ENCODE measurements at places on chromosomes 7 and 10.

- H3K27me3 ChIP-seq = no peaks in the 10 kb centered on the region
- no peak for DNase-seq
- no peak overlapping the region for H3K4me3 ChIP-seq
- H3K4me1 ChIP-seq = no peaks in the 10 kb centered on the region
- H3K27ac ChIP-seq = no peak overlapping the region
- no peaks in the 10 kb centered on the region for H3K36me3 ChIP-seq
Observed at GRCh38 chr7:49666764-49667163, 106.7 kb upstream of the VWC2 start.

- H3K4me1 ChIP-seq = no peaks in the 10 kb centered on the region
- no peak overlapping the region for H3K27ac ChIP-seq
- H3K4me3 ChIP-seq = no peak overlapping the region
- H3K27me3 ChIP-seq = no peaks in the 10 kb centered on the region
- DNase-seq = no peak
Observed at GRCh38 chr7:113664867-113665266, 253.9 kb downstream of the PPP1R3A start.

DNA sequence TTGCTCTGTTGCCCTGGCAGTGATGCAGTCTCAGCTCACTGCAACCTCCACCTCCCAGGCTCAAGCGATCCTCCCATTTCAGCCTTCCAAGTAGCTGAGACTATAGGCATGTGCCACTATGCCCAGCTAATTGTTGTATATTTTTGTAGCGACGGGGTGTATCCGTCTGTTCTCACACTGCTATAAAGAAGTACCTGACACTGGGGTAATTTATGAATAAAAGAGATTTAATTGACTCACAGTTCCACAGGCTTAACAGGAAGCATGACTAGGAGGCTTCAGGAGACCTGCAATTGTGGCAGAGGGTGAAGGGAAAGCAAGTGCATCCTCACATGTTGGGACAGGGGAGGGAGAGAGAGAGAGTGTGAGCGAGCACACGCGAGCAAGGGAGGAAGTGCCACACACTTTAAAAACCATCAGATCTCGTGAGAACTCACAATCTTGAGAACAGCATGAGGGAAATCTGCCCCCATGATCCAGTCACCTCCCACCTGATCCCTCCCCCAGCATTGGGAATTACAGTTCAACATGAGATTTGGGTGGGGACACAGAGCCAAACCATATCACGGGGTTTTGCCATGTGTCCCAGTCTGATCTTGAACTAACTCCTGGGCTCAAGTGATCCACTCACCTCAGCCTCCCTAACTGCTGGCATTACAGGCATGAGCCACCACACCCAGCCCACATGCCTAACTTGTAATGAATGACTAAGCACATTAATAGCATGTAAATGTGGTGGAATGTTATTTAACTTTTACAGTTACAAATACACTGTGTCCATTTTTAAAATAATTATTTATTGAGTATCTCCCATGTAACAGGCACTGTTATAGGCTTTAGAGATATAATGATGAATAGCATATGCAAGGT, 65.5 kb downstream of the RALA start:
- no peak overlapping the region for H3K27ac ChIP-seq
- no peak for DNase-seq
- H3K4me1 ChIP-seq = no peaks in the 10 kb centered on the region
- H3K36me3 ChIP-seq = peaks cover 15% of the 10 kb centered on the region

DNA sequence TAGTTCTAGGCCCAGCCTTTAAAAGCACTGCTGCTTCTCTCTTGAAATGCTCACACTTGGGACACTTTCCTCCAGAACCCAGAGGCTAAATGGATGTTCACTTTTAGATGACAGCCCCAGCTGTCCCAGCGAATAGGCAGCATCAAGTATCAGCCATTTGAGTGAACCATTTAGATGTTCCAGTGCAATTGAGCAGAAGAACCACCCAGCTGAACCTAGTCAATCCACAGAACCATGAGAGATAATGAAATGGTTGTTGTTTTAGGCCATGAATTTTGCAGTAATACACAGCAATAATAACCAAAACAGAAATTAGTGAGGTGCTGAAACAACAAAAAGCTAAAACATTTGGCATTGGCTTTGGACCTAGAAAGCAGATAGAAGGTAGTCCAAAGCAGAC, 273.9 kb downstream of the ETV1 start:
- DNase-seq = no peak
- no peaks in the 10 kb centered on the region for H3K36me3 ChIP-seq
- H3K27me3 ChIP-seq = no peaks in the 10 kb centered on the region
- no peaks in the 10 kb centered on the region for H3K4me1 ChIP-seq
- no peak overlapping the region for H3K27ac ChIP-seq
- H3K4me3 ChIP-seq = no peak overlapping the region

- H3K27me3 ChIP-seq = no peaks in the 10 kb centered on the region
- no peaks in the 10 kb centered on the region for H3K36me3 ChIP-seq
- no peaks in the 10 kb centered on the region for H3K4me1 ChIP-seq
- DNase-seq = peak; percentile 3
- H3K4me3 ChIP-seq = no peak overlapping the region
- H3K27ac ChIP-seq = no peak overlapping the region
Observed at GRCh38 chr10:53601260-53601875, 828.8 kb upstream of the MBL2 start.

DNA sequence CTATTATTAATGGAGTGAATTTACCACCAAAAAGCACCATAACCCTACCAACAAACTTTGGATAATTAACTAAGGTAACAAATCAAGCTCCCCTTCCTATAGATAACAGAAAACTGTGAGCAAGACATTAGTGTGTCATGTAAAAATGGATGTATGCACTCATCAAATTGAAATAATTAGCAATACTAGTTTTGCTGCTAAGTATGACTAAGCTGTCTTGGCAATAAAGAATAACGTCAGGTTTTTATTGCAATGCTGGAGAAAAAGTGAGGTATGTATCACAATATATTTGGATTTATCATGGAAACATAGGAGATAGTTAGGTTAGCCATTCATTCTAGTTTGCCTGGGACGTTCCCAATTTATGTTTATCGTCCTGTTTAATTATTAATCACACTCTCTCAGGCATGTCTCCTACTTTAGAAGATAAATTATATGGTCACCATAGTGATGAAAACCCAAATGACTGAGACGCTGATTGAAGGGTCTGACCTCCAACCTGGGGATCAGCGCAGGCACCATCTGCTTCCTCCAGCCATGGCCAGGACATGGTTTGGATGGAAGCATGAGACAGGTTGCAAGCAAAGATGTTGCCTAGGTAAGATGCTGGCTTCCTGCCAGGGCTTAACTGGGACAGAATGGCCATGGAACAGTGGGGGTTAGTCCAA, 125.6 kb downstream of the FANK1 start:
- no peaks in the 10 kb centered on the region for H3K4me1 ChIP-seq
- no peaks in the 10 kb centered on the region for H3K27me3 ChIP-seq
- H3K36me3 ChIP-seq = no peaks in the 10 kb centered on the region
- DNase-seq = no peak

GRCh38 chr10:133276435-133277201, at the start of gene ADAM8:
Gene ADAM8, minus strand, starts transcription at chr10:133276868. Its CDS starts 51 bp downstream, at chr10:133276817.
- H3K36me3 ChIP-seq = peaks cover 28% of the 10 kb centered on the region
- peak within 1 kb of the TSS; percentile 95 for H3K27ac ChIP-seq
- H3K27me3 ChIP-seq = no peaks in the 10 kb centered on the region
- peaks cover 75% of the 10 kb centered on the region for H3K4me1 ChIP-seq
- peak within 1 kb of the TSS; percentile 90 for H3K4me3 ChIP-seq

- DNase-seq = no peak
- no peaks in the 10 kb centered on the region for H3K36me3 ChIP-seq
- no peaks in the 10 kb centered on the region for H3K27me3 ChIP-seq
- H3K4me3 ChIP-seq = no peak overlapping the region
Observed at GRCh38 chr7:98354511-98355249, 46.2 kb downstream of the BAIAP2L1 start.

GRCh38 chr10:62631241-62631640, 173.3 kb upstream of the ADO start:
- no peak overlapping the region for H3K4me3 ChIP-seq
- H3K27me3 ChIP-seq = no peaks in the 10 kb centered on the region
- peaks cover 35% of the 10 kb centered on the region for H3K4me1 ChIP-seq

GRCh38 chr10:34249634-34250033, 565.5 kb downstream of the PARD3 start:
- H3K36me3 ChIP-seq = no peaks in the 10 kb centered on the region
- H3K27ac ChIP-seq = no peak overlapping the region
- no peak overlapping the region for H3K4me3 ChIP-seq
- H3K27me3 ChIP-seq = no peaks in the 10 kb centered on the region
- H3K4me1 ChIP-seq = no peaks in the 10 kb centered on the region

DNA sequence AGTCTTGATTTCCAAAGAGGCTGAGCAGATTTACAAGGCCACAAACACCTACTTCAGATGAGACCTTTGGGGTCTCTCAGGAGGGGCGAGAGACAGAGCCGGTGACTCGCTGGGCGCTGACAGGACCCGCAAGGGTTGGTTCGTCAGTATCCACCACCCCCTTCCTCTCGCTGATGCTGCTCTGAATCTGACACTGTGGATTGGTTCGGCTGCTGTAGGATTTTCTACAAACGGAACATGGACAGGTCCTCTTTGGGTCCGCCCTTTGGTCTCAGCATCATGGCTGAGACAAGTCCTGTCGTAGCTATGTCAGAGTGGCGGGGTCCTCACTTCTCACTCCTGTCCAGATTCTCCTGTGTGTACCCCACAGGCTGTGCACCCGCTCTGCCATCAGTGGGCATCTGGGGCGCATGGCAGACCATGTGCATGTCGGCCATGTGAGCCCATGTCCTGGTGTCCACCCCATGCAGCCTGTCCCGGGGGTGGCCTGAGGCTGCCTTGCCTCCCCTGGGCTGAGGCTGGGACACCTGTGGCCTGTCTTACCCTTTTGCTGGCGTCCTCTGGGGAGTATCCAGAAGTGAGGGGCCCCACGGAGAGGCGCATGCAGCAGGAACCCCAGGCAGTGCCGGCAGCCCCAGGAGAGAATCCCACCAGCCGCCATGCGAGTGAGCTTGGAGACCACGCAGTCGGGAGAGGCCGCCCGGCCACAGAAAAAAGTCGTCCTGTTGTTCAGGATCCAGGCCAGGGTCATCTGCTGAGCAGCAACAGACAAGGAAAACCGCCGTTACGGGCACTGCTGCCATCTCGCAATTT, 21.6 kb upstream of the FAM20C start:
- H3K4me1 ChIP-seq = peaks cover 16% of the 10 kb centered on the region
- no peaks in the 10 kb centered on the region for H3K27me3 ChIP-seq
- H3K36me3 ChIP-seq = no peaks in the 10 kb centered on the region
- H3K27ac ChIP-seq = no peak overlapping the region

- H3K27me3 ChIP-seq = no peaks in the 10 kb centered on the region
- no peak overlapping the region for H3K4me3 ChIP-seq
- no peak for DNase-seq
- H3K36me3 ChIP-seq = no peaks in the 10 kb centered on the region
Observed at GRCh38 chr7:116574025-116574822, 49.4 kb downstream of the CAV1 start.

DNA sequence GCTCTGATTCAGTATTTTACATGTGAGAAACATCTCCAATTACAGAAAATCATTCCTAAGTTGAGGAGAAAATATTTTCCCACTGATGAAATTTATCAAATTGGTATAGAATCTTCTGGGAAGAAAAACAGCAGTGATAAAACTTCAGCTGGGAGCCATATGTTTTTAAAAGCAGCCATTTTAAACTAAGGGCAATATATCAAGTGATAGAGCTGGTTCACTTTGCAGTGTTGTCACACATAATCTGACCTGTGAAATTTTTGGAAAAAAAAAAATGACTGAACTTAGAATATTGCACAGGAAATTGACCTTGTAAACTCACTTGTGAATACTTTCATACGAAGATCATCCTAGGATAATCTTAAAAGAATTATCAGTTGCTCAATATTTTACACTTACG, 10.5 kb upstream of the EZH2 start:
- H3K27ac ChIP-seq = no peak overlapping the region
- no peaks in the 10 kb centered on the region for H3K4me1 ChIP-seq
- DNase-seq = no peak
- H3K4me3 ChIP-seq = no peak overlapping the region

GRCh38 chr10:53222806-53223205, 450.2 kb upstream of the MBL2 start:
- H3K36me3 ChIP-seq = no peaks in the 10 kb centered on the region
- H3K4me1 ChIP-seq = no peaks in the 10 kb centered on the region
- H3K27me3 ChIP-seq = no peaks in the 10 kb centered on the region

- H3K27me3 ChIP-seq = no peaks in the 10 kb centered on the region
- H3K27ac ChIP-seq = no peak overlapping the region
- H3K4me1 ChIP-seq = no peaks in the 10 kb centered on the region
- no peak for DNase-seq
- H3K36me3 ChIP-seq = no peaks in the 10 kb centered on the region
Observed at GRCh38 chr7:144074374-144074773, 4.8 kb downstream of the OR2A25 start.

DNA sequence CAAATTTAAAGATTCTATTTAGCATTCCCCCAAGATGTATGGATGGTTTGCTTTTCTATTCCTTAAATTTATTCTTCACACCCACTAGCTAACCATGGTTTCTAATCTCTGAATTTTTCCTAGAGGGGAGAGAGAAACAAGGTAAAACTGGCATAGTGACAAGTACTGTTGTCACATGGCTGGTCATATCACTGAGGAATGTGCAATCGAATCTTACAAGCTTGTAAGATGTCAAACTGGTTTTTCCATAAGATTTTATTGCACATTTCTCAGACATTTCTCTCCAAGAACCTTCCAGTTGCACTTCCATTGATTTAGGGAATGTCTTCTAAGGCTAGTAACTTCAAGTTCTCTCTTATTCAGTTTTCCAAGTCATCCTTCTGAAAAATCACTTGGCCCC, 89.8 kb downstream of the MBL2 start:
- H3K4me3 ChIP-seq = no peak overlapping the region
- no peaks in the 10 kb centered on the region for H3K36me3 ChIP-seq
- no peak overlapping the region for H3K27ac ChIP-seq
- H3K27me3 ChIP-seq = no peaks in the 10 kb centered on the region
- no peak for DNase-seq
- no peaks in the 10 kb centered on the region for H3K4me1 ChIP-seq

- H3K4me1 ChIP-seq = no peaks in the 10 kb centered on the region
- DNase-seq = no peak
- H3K36me3 ChIP-seq = no peaks in the 10 kb centered on the region
- H3K4me3 ChIP-seq = no peak overlapping the region
Observed at GRCh38 chr10:1608408-1608807, 128.9 kb downstream of the ADARB2 start.

GRCh38 chr10:19843487-19843886, 27.3 kb downstream of the PLXDC2 start:
- no peaks in the 10 kb centered on the region for H3K4me1 ChIP-seq
- no peak overlapping the region for H3K4me3 ChIP-seq
- no peaks in the 10 kb centered on the region for H3K36me3 ChIP-seq
- DNase-seq = no peak

GRCh38 chr10:15515202-15515601, 144.1 kb upstream of the FAM171A1 start:
- H3K36me3 ChIP-seq = no peaks in the 10 kb centered on the region
- DNase-seq = no peak
- no peak overlapping the region for H3K4me3 ChIP-seq
- no peaks in the 10 kb centered on the region for H3K4me1 ChIP-seq
- no peaks in the 10 kb centered on the region for H3K27me3 ChIP-seq
- H3K27ac ChIP-seq = no peak overlapping the region

GRCh38 chr10:17046989-17047388, 82.6 kb downstream of the CUBN start:
- H3K4me1 ChIP-seq = no peaks in the 10 kb centered on the region
- no peak overlapping the region for H3K4me3 ChIP-seq
- no peaks in the 10 kb centered on the region for H3K36me3 ChIP-seq
- no peak overlapping the region for H3K27ac ChIP-seq
- DNase-seq = no peak

GRCh38 chr7:95454438-95455045, 19.7 kb upstream of the PON2 start:
- H3K4me1 ChIP-seq = no peaks in the 10 kb centered on the region
- H3K4me3 ChIP-seq = no peak overlapping the region
- no peak overlapping the region for H3K27ac ChIP-seq
